Cardiac septum (tissue), 1 donor: ENCODE measurements at places on chromosomes 11 and 22. TPM values are rescaled to one million over a fixed set of nuclear protein-coding genes. Genes with fewer than 3 reads are reported as not detected.

CCDC188 gene
- total RNA-seq, result 0.67 TPM

SCGB1D4 gene
- not detected for total RNA-seq

OMP gene
- total RNA-seq, result not detected

TNKS1BP1 gene
- 36.2 TPM for total RNA-seq

TCN2 gene
- total RNA-seq, result 10.3 TPM

PSMD13 gene
- 87.5 TPM for total RNA-seq

FGF3 gene
- total RNA-seq, result not detected

DNA sequence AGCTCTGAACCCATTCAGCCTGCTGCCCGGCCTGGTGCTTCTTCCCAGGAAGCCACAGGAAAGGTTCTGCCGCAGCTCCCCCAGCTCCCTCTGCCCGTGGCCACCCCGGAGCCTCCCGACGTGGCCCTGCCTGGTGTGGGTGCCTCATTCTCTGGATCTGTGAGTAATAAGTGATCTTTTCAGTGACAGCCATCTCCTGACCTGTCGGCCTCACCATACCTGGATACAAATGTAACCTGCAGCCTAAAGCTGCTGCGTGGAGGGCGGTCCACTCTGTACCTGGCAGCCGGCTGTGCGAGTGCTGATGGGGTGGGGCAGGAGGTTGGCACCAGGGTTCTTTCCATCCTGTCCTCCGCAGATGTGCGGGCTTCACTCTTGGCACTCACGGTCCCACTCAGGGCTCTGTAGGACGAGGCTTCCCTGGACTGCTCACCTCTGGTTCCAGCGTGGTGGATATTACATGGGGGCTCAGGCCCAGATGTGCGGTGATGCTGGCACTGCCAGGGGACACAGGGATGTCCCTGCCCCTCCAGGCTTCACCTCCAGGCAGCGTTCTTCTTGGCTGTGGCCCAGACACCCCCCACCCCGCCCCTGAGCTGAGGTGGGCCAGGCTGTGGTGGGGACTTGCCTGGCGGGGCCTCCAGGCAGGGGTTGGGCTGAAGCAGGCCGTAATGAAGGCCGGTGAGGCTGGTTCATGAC is 748.5 kb downstream of the BRD1 start:
- peak; percentile 61 for DNase-seq

- DNase-seq, result no peak
Measured at GRCh38 chr22:29831186-29831921, 6.7 kb downstream of the ASCC2 start.

- DNase-seq, result no peak
Measured at GRCh38 chr11:127023991-127024390, 23.4 kb upstream of the KIRREL3 start.

- peak; percentile 20 for DNase-seq
Measured at GRCh38 chr22:44442186-44442815, 55.7 kb downstream of the RTL6 start.

GRCh38 chr11:69278091-69278867 is 15.7 kb upstream of the MYEOV start:
- no peak for DNase-seq

GRCh38 chr22:45305456-45306075 is 4.2 kb upstream of the FAM118A start:
- DNase-seq, result no peak

- DNase-seq, result no peak
Measured at GRCh38 chr22:27501191-27501936, 300.2 kb downstream of the MN1 start.

- no peak for DNase-seq
Measured at GRCh38 chr22:31491218-31491962, 1.7 kb upstream of the EIF4ENIF1 start.

DNA sequence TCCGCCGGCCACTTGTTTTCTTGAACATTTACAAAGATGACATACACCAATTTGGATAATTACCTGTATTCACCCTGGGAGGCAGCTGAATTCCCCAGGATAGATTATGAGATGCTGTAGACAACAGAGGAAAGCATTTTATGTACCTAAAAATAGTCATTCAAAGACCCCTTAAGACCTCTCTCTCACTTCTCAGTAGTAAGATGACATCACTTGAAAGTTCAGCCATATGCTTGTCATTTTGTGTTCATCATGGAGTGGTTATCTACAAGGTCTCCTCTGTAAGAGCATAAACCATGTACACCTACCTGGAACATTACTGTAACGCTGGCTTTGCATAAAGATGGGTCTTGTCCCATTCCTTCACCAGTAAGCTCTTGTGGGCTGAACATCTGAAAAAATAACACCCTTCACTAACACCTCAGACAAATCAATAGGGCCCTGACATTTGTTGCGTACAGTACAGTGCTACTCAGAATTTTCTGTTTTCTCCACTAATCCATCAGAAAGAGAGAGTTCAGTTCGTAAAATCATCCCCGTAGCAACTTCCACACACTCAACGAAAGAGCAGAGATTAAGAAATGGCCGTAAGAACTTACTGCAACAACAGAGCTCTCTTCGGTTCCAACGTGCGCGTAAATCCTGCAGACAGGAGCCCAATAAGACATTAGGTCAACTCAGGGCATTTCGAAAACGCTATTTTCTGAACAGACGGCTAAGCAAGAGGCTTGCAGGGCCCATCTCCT is 15.6 kb upstream of the WDR74 start:
- DNase-seq, result no peak

GRCh38 chr22:17074648-17075002 is 10.2 kb upstream of the IL17RA start:
- no peak for DNase-seq
